Activated CD4-positive, CD25-positive, alpha-beta regulatory T cell treated with anti-CD3 and anti-CD28 coated beads, Interleukin-2, amount 50 U/mL, for 16 hours (primary cell): ENCODE measurements at places on chromosomes 4 and X.

- DNase-seq = no peak
These were observed 1.4 kb downstream of the BEX5 start for GRCh38 chrX:102154218-102154860.

DNA sequence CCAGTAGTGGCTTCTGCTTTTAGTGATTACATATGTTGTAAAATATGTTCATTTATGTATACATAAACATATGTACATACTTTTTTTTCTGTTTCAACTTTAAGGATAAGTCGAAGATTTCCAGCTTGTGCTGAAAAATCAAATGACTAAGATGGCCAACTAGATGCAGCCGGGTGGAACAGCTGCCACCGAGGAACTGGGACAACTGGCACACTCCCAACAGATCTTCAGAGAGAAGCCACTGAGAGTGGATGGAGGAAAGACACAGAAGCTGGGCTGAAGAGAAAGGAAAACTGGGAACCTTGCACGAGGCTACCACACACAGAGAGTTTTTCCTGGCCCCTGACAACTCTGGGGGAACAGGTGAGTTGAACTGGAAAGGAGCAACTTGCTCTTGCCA is 207.5 kb downstream of the FAM47B start:
- no peak for DNase-seq

- no peak for DNase-seq
These were observed 587.2 kb downstream of the EPHA5 start for GRCh38 chr4:65083076-65083475.

- no peak for DNase-seq
These were observed 111.3 kb downstream of the TET2 start for GRCh38 chr4:105257817-105258495.
